Daoy (cell line): ENCODE measurements at places on chromosomes 1 and 21. TPM values are rescaled to one million over a fixed set of nuclear protein-coding genes. Genes with fewer than 3 reads are reported as not detected.

- no peak for DNase-seq
These were observed 48.1 kb downstream of the SYF2 start for GRCh38 chr1:25184001-25184762.

- DNase-seq = no peak
These were observed 125.8 kb downstream of the TOMM20 start for GRCh38 chr1:235002706-235003300.

DNA sequence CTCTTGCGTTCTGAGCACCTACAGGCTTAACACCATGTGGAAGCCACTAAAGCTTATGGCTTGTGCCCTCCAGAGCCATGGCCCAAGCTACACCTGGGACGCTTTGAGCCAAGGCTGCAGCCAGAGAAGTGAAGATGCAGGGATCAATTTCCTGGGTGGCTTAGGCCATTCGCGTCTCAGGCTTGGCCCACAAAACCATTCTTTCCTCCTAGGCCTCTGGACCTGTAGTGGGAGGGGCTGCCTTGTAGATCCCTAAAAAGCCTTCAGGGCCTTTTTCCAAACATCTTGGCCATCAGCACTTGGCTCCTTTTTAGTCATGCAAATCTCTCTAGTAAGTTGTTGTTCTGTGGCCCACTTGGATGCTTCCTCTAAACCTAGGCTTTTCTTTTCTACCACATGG is 401.7 kb upstream of the RUNX1 start:
- no peak for DNase-seq

The SESN2 gene
- total RNA-seq = 5.9 and 10.0 TPM in 2 replicates
